Stimulated activated effector memory CD8-positive, alpha-beta T cell treated with anti-CD3 and anti-CD28 coated beads, Interleukin-12 subunit alpha, Interleukin-12 subunit beta, amount 100 ng/mL, for 72 hours (primary cell): ENCODE measurements at places on chromosomes 16 and 17.
A peak's percentile ranks its signal among the peaks of the same experiment; 100 is the strongest.

DNA sequence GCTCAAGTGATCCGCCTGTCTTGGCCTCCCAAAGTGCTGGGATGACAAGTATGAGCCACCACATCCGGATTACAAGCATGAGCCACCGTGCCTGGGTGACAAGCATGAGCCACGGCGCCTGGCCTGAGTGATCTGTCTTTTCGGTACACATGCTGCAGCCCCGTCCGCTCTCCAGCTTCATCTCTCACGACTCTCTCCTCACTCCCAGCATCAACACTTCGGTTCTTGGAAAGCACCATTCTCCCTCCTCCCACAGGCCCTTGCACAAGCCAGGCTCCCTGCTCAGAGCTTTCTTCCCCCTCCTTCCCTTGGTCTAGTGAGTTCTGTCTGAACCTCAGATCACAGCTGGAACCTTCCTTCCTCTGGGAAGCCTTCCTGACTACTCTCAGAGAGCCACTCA, 6.5 kb upstream of the NCBP3 start:
- no peak for DNase-seq

DNA sequence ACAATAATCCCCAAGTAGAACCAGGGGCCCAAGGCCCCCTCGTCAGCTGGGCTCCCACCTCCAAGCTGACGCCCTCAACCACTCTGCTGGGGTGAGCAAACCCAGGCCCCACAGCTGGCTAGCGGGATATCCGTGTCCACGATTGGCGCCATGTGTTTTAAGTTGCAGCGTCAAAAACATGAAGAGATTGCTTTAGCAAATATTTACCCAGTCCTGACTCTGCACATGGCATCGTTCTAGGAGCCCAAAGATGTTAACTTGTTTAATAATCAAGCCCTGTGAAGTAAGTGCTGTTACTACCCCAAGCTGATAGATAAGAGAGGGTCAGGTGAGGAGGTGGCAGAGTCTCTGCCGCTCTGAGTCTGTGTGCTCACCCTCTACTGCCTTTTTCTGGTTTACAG, 344 bp upstream of the SEPTIN12 start:
- DNase-seq = no peak

DNA sequence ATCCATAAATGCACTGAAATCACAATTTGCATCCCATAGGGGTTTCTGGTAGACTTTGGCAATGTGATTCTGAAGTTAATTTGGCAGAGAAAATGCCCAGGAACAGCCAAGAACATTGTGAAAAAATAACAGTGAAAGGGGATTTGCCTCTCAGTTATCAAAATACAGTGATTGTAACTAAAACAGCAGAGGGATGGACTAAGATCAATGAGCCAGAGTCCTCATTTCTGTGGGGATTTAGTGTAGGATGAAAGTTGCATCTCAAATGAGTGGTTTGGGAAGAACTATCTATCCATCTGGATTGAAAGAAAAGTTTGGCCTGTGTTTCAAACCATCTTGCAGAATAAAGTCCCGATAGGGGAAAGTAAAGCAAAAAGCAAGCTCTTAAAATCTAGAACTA, 28.1 kb downstream of the MYBBP1A start:
- DNase-seq = no peak

DNA sequence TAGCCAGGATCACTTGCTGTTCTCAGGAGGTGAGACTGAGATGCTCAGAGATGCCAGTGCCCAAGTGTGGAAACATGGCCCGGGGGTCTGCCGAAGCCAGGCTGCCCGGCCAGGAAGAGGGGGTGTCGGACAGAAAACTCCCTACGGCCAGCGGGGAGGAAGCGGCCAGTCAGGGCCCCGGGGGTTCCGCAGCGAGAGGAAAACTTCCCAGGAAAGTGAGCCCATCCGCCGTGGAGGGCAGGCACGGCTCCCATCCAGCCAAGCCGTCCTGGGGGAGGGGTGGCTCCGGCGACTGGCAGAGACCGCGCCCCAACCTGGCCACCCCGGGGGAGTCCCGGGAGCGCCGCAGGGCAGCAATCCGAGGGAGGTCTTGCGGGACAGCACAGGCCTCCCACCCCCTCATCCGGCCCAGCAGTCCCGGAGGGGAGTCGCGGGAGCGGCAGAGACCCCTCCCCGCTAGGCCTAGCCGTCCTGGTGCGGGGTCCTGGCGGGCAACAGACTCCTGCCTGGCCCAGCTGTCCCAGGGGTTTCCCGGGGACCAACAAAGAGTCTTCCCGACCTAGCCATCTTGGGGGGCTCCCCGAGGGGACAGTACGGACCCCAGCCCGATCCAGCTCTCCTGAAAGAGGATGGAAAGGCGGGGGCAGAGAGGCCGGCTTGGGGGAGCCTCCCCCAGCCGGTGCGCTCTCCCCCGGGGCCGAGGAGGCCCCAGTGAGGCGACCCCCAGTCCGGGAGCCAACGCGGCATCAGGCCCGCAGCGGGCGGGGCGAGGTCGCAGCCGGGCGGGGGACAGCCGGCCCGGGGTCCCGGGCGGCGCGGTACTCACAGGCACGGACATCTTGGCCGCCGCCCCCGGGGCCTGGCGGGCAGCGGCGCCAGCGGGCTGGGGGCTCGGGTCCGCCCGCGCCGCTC, 13.8 kb upstream of the BCAR1 start:
- no peak for DNase-seq

- DNase-seq = no peak
Observed at GRCh38 chr17:16926571-16927451, 45.1 kb downstream of the TNFRSF13B start.

- no peak for DNase-seq
Observed at GRCh38 chr16:52256310-52257078, 290.4 kb downstream of the TOX3 start.

DNA sequence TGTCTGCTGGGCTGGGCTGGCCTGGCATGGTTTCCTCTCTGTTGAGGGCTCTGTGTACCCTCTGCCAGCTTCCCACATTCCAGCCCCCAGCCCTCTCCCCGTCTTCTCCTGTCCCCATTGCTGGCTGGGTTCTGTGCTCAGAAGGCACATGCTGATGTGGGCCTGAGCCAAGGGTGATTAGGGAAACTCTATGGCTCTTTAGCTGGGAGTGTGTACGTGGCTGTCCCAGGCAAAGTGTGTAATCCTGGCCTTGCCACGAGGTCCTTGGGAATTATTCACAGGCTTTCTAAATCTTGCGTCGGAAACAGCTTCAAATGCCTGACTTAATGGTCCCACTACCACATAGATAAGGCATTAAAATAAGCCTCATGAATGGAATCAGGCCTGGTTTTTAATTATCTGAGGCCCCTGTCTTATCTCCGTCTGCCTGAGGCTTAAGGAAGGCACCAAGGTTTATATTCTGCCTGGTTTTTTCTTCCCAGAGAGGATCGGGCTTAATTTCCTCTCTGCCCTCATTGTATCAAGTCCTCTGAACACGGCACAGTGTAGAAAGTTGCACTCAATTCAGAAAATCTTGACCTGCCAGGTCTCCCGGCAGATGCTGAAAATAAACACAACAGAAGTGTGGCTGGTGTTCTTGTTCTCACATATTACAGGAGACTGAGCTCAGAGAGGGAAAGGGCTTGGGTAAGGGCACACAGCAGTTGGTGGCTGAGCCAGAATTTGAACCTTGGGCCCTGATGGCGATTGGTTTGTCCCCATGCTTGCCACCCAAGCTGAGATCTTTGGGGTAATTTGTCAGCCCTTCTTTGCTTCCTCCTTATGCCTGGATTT, 52.9 kb upstream of the LGALS9 start:
- no peak for DNase-seq

- DNase-seq = no peak
Observed at GRCh38 chr16:56306690-56307533, 115.6 kb downstream of the GNAO1 start.

- DNase-seq = no peak
Observed at GRCh38 chr16:77043076-77043475, 147.9 kb upstream of the MON1B start.

DNA sequence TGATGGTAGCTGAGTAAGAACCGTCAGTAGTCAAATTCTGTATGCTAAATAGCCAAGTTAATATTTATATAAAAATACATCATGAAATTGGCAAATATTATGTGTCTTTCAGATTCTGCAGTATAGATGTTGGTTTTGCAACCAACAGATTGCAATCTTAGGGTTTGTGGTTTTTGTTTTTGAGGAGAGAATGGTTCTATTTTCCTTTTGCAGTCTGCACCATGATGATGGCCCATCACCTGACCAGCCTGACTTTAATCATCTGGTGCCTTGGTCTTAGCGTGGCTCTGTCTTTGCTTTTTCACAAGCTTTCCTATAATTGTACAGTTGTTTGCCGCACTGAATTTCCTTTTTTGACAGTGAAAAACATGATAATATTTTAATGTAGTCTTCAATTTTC, 50.7 kb downstream of the NUP93 start:
- DNase-seq = no peak

GRCh38 chr16:68660359-68660795, 15.3 kb downstream of the CDH3 start:
- no peak for DNase-seq

DNA sequence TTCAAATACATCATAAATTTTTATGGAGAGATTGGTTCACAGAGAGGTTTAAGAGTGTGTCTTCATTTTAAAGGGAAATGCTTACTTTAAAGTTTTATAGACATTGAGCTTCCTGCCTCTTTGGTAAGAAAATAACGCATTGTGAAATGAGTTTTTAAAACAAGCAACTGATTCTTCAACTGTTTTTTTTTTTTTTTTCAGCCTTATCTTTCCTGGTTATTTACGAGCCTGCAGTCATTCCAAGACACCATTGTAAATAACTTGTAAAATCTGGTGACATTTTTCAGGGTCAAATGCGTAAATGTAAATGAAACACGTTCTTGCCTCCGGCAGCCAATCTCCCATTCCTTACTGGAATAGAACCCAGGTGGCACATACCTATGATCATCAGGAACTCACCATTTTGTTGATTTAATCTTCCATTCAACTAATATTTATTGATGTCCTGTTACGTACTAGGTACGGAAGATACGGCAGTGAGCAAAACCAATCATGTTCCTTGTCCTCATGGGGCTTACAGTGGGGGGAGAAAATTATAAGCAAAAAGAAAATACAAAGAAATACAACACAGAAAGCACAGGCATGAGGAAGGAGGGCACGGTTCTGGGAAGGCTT, 33.2 kb upstream of the CDYL2 start:
- no peak for DNase-seq

DNA sequence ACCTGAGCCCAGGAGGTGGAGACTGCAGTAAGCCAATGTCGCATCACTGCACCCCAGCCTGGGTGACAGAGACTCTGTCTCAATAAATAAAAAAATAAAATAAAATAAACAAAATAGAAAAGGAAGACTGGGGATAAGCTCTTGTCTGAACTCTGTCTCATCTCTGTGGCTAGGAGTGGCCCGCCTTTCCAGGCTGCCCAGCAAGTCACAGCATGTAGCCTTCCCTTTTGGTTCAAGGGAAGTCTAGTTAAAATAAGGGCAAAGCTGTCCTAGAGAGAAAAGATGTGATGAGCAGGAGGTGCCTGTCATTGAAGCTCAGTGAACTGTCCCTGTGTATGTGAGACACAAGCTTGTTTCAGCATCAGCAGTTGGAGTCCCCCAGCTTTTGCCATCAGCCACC, 2.7 kb upstream of the GFAP start:
- no peak for DNase-seq

GRCh38 chr16:1435921-1436697, 5.2 kb downstream of the PERCC1 start:
- no peak for DNase-seq

DNA sequence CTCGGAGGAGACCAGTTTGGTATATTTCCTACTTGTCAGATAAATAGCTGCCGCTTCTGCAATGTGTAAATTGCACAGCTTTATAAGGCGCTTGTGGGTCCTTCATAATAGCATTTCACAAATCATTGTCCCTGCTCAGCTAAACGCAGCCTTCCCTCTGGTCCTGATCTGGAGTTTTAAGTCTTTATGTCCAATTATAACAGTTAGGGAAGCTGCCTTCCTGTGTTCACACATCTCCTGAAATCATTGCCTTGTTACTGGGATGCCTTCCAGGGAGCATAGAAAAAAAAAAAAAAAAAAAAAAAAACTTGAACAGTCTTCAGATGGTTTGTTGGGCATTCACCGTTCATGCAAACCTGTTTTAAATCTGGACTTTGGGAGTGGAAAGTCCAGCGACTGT, 342.0 kb downstream of the XYLT1 start:
- no peak for DNase-seq

DNA sequence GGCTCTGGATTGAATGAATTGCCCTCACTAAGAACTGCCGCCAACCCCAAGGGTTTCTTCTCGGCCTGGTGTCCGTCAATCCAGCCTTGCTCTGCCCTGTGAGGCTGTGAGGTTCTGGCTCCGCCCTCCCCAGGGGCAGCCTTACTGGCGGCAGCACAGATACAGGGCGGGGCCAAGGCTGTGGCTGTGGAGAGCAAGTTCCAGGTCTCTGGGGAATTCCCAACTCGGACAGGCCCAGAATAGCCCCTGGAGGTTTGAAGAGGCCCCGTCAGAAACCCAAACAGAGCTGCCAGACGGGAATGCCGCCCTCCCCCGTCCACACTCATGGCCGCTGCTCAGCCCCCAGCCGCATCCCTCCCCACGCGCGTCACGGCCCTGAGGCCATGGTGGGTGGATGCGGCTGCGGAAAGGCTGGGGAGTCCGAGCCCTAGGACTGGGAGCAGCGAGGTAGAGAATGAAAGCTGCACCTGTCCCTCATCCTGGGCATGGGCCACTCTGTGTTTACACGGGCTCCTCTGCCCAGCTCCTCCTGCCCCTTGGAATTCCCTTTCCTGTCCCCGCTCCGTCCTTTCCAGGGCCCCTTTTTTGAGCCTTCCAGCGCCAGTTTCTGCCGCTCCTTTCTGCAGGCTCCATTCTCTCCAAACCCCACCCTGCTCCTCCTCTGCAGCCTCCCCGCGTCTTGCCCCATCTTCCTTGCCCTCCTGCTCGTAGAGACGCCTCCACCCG, 660 bp upstream of the PRRT2 start:
- peak; percentile 67 for DNase-seq

DNA sequence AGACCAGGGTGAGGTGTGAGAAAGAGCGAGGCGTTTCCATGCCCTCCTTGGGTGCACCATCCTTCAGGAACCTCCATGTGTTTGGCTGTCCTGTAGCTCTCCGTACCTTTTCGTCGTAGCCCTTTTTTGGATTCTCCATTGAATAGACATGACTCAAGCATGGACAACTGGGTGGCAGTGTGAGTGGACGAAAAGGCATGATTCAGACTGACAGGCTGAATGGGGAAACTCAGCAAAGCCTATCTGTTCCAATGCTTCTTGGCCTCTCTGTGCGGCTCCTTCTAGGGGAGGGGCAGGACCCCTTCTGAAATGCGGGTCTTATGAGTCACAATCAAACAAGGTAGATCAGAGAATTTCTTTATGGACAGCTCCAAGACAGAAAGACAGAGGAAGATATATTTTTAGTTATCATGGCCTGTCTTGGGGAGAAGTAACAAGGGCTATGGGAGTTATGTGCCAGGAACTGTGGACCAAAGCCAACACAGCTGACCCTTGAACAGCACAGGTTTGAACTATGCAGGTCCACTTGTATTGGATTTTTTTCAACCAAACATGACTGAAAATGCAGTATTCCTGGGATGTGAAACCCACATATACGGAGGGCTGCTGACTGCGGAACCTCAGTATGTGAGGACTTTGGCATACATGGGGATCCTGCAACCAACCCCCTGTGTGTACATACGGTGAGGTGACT, 22.9 kb downstream of the ADORA2B start:
- DNase-seq = no peak

- no peak for DNase-seq
Observed at GRCh38 chr16:11400076-11400475, 54.8 kb downstream of the RMI2 start.

- DNase-seq = no peak
Observed at GRCh38 chr17:37742762-37743611, 1.9 kb downstream of the HNF1B start.

GRCh38 chr16:7506363-7506762, 173.7 kb downstream of the RBFOX1 start:
- no peak for DNase-seq

GRCh38 chr16:11405331-11406176, 60.3 kb downstream of the RMI2 start:
- DNase-seq = peak; percentile 87
